Stomach (tissue), 19 donors: ENCODE measurements at places on chromosomes 13 and 19. TPM values are rescaled to one million over a fixed set of nuclear protein-coding genes. Genes with fewer than 3 reads are reported as not detected.
A peak's percentile ranks its signal among the peaks of the same experiment; 100 is the strongest.

The OR7G3 gene
- total RNA-seq, result not detected

The NPAS1 gene
- total RNA-seq, result 2.3 TPM

The F7 gene
- total RNA-seq, result not detected

DNA sequence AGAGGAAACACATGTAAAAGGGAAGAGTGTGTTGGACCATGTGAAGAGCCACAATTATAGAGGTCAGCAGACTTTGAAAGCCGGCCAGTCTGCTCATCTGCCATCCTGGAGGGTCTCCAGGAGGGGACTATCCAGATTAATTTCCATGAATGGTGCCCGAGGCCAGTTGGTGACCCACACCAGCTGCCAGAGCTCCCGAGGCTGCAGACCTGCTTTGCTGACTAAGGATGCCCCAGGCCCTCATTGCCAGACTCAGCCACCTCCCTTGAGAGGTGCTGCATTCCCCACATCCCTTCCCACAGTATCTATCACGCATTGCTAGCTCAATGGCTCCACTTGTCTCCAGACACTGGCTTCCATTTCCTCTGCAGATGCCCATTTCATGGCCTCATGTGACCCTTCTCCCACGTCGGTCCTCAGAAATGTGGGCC lies 110.3 kb downstream of the NALCN start:
- DNase-seq, result no peak

GRCh38 chr19:46925548-46925950 lies 64.8 kb downstream of the ARHGAP35 start:
- DNase-seq, result peak; percentile 78

DNA sequence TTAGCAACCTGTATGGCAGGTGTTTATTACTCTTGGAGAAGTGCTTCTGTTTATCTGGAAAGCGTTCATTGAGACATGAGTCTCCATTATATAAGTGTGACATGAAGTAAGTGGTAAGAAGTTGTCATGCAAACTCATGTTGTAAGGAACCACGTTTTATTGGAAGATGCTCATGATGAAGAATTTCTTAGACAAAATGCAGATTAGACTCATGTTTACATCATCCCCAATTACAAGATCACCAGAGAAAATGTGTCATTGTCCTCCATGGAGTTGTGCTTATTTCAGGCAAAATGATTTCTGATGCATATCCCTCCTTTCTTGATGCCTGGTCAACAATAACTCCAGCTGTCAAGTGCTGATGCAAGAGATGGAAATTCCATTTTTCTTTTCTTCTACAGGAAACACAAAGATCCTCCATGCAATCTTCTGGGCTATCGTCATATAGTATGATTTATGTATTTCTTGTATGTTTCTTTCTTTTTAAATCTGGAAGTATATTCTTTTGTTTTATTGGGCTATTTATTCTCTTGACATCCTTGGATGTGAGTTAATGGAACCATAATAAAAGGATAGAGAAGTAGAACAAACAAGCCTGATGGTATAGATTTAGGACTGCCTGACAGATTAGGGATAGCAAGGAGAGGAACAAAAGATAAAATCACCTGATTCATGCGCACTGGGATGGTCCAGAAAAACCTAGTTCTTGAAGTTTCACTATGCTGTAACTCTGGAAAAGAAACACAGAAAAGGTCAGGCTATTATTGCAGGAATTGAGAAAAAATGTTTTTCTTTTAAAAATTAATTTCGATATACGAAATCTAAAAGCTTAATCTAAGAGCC lies 50.7 kb upstream of the DIAPH3 start:
- no peak for DNase-seq

DNA sequence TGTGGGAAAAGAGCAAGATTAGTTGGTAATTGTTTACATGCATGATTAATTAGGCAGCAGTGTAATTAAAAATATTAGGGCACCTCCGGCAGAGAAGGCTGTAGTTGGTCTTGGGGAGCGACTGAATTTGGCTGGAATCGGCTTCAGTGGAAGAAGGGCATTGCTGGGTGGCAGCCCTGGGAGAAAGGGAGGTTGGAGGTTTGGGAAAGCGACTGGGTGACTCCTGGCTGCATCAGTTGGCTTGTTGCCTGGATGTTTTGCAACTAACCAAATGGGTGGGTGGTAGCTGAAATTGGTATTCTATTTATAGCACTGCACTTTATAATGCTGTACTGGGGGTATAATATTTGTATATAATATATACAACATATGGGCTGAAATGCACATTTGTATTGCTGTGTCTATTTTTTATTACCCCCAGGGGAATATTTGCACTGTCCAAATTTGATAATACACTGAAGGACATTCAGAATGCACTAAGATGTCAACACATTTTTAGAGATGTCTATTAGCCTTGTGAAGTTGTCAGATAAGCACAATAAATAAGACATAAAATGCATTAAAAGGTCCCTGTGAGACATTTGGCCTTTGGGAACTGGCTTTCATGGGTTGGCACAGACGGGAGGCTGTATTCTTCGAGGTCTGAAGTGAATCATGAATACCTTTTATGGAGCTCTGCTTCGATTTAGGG lies 1.7 kb downstream of the B3GLCT start:
- peak; percentile 52 for DNase-seq

GRCh38 chr13:66921437-66921836 lies 308.7 kb downstream of the PCDH9 start:
- no peak for DNase-seq

DNA sequence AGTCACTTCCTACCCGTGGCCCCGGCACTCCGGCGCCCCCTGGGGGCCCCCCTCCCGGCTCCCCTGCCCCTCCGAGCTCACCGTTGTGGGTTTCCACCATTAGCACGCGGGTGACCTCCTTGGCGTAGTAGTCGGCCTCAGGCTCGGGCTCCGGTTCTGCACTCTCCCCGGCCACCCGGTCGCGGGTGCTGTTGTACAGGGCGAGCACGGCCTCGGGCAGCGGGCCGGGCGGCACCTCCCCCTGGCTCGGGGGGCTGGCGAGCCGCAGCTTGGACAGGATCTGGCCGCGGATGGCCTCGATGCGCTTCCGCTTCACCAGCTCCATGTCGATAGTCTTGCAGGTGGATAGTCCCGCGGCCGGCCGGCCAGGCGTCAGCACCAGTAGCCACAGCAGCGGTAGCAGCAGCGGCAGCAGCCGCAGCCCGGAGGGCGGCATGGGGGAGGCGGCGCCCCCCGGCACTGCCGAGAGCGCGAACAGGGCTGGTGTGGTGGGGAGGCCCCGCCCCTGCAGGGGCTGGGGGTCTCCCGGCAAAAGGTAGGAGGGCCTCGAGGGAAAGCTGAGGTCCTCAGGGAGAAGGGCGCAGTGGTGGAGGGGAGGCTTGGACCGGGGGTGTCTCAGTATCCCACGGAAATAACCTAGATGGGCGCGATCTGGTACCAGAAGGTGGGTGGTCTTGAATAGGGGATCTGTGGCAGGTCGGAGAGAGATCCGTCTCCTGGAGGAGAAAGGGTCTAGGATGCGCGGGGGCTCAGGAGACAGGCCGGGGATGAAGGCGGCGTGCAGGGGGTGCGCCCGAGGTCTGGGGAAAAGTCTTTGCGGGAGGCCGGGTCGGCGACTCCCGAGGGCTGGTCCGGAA lies 885 bp downstream of the TGFB1 start:
- DNase-seq, result peak; percentile 66
